Colonic mucosa (tissue), 4 donors: ENCODE measurements at places on chromosomes 11 and 22. TPM values are rescaled to one million over a fixed set of nuclear protein-coding genes. Genes with fewer than 3 reads are reported as not detected.

GRCh38 chr11:131391176-131391575 is 20.8 kb downstream of the NTM start:
- no peak for DNase-seq

GRCh38 chr11:35629914-35630313 is 11.7 kb downstream of the FJX1 start:
- DNase-seq = no peak

DNA sequence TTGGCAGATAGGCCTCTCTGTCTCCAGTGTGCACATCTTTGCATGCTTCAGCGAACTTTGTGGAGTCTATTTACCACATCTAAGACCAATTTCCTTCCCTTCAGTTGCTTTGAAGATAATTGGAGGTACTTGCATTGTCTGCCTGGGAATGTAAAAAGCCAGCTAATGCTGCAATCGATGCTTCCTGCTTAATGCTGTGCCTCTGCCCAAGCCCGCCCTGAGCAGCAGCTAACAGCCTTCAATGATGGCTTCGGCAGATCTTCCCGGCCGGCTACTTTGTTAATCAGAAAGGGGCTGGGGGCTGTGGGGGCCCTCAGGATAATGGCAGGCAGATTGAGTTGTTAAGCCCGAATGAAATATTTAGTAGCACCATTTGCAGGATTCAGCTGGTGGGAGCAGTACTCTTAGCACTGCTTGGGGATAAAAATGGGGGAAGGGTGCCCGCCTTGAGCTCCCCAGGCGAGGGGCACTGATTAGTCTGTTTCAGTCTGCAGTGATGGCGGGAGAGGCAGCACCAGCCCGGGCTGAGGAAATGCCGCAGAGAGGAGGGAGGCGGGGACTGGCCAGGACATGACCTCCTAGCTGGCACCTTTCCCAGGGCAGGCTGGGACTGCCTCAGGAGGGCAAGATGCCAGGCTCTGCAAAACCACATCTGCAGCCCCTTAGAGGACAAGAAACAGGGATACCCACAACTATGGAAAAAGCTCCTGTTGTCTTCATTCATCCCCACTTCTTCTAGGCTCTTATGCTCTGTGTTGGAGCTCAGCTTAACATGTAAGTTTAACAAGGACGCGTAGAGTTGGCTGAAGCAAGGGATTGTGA is 460.0 kb downstream of the BUD13 start:
- peak; percentile 72 for DNase-seq

Gene KLHL35
- 0.67 TPM for total RNA-seq

DNA sequence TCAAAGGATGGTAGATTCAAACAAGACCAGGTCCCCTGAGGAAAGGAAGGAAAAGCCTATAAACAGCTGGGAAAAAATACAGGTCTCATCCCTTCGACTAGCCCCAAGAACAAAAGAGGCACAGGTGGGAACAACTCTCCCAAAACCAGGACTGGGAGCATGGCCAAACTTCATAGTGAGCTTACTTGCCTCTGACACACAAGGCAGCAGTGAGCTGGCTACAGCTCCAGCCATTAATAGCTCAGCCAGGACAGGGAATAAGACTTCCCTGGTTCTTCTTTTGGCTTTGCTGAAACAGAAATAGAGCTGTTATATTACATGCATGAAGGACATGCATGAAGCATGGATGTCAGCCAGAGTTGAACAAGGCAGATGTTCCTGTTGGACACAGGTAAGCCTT is at the start of gene OR10A2:
TSS of gene OR10A2 (plus strand) at position 97 of the 400 bp plus-strand sequence. CDS start 6,698 bp downstream, outside the sequence.
- DNase-seq = no peak

Gene JRKL
- total RNA-seq = 8.0 TPM

DNA sequence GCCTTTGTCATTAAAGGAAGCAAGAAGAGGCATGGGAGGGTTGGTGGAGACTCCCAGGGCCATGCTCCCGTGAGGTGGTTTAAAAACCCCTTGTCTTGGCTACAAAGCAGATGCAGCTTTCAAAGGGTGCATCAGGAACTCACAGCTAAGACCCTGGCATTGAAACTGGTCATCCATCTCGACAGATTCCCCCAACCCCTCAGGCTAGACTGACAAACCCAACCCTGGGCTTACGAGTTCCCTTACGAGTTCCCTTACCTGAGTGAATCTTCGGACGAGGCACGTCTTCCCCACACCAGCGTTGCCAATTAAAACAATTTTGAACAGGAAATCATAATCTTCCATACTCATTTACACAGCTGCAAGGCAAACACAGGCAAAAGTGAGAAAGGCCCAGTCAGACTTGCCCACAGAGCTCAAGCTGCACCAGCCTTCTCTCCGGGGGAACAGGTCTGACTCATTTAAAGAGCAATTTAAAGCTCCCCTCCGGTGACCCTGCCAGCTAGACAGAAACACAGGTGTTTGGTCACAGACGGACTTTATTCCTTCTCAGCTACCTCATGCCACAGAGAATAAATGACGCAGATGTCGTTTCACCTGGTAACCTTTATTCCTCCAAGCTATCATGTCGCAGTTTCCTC is 74.6 kb downstream of the RAB30 start:
- peak; percentile 63 for DNase-seq

- DNase-seq = no peak
These were observed 188.0 kb downstream of the MAML2 start for GRCh38 chr11:96154802-96155520.

Gene ANO9
- total RNA-seq = 121 TPM

Gene MYO18B
- 0.11 TPM for total RNA-seq

- DNase-seq = no peak
These were observed 107.3 kb downstream of the ETS1 start for GRCh38 chr11:128480066-128480465.

DNA sequence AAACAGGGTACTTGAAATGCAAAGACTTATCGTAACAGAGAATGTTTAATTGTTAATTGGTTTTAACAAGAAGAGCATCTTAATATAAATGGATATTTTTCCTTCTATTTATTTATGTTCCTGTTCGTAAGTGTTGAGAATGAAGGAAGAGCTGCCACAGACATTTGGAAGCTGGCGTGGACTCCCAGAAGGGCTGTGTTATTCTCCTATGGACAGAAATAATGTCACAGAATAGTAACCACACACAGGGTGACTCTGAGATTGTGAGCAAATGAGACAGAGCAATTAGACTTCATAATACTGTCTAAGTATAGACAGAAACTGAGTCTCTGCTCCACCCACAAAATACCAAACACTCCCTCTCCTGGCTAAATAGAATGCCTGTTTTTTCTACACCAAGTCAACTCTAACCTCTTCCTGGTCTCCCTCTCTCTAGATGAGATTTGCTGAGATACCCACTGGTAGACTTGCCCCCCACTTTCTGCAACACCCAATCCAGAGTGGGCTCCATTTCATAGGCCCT is 6.1 kb downstream of the APOL3 start:
- no peak for DNase-seq

DNA sequence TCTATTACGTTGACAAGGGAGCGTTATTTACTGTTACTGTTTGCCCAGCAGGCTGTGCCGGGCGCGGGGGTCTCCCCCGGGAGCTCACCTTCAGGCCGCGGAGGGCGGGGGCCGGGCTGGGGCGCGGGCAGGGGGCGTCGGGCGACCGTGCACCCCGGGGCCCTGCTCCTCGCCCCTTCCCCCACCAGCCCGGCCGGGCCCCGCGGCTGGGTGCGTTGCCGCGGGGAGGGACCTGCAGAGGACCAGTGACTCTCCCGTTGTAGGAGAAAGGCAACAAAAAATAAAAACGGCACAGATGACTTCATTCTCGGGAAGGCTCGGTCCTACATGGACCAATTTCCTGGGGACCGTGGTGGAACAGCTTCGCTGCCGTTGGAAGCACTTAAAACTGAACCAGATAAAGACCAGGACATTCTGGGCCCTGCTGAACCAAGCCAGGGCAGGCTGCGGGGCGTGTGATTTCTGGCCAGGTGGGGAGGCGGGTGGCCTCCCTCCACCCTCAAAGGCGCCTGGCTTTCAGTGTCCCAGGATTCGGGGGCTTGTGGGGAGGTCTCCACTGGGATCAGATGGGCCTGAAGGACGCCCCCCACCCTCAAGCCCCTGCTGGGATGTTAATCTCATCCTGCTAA is 57.4 kb downstream of the IGLL1 start:
- no peak for DNase-seq

DNA sequence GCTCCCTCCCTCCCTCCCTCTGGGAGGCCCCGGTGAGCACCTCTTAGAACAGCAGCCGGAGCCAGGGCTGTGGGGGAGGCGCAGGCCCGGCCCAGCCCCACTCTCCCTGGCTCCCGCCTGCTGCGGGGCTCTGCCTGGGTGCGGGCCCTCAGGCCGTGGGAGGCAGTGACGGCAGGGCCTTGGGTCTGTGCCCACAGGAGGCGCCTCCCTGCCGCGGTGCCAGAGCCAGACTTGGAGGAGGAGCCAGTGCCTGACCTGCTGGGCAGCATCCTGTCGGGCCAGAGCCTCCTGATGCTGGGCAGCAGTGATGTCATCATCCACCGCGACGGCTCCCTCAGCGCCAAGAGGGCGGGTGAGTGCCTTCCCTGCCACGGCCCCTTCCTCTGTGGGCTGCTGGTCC is 9.5 kb downstream of the IRF7 start:
- no peak for DNase-seq

DNA sequence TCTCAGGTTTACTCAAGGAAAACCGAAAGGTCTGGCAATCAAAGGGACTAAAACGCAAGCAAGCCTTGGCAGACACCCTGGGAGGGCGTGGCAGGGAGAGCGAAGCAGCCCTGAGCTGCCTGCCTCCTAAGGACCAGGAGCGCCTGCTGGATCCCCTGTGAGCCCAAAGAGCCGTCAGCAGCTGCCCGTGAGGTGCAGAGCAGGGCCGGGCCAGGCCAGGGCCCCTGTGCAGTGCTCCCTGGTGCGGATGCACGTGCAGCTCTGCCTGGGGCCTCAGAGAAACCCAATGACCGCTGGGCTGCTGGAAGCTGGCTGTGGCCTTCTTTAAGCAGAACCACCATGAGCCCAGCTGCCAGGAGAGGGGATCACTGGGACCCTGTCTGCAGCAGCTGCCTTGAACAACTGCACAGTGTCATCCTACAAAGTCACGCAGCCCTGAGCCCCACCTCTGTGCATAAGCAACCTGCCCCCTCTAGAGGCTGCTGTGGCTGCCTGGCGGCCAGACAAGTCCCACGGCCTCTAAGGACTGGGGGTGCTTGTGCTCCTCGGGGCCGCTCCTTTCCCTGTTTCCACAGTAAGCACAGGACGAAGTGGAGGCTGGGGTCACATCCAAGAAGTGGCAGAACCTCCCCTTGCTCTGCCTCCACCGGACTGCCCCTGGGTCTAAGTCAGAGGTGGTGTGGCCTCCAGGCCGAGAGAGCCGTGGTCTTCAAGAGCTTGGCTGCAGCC is 29.1 kb upstream of the COMT start:
- DNase-seq = no peak

Gene GGTLC2
- not detected for total RNA-seq

Gene SLC15A3
- total RNA-seq = 6.6 TPM

Gene PPME1
- total RNA-seq = 61.5 TPM

DNA sequence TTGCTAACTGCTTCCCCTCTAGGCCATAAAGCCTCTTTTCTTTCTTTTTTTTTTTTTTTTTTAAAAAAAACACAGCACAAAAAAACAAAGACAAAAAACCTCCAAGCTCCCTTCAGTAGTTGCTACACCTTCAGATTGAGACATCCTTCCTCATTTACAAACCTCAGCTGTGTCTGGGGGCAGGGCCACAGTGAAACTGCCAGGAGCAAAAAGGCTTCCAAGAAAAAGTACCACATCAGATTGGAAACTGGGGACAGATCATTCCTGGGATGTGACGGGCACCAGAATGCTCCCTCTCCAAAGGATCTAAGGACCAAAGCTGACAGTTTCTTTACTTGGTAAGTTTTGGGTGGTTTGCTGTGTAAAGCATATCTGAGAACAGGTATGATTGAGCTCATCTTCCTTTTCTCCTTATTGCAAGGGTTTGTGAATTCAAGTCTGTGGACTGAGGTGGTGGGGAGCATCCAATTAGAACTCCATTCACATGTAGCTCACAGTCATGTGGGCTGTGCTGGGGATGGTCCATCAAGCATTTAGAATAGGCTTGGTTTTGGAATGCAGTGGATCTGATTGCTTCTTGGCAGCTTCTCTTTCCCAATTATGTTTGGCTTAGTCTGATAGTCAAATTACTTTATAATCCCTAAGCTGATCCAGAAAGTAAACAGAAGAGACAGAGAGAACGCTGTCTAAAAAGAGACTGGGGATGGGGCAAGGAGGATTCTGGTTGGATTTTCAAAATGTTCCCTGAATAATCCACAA is 705 bp downstream of the BBOX1 start:
- DNase-seq = no peak

DNA sequence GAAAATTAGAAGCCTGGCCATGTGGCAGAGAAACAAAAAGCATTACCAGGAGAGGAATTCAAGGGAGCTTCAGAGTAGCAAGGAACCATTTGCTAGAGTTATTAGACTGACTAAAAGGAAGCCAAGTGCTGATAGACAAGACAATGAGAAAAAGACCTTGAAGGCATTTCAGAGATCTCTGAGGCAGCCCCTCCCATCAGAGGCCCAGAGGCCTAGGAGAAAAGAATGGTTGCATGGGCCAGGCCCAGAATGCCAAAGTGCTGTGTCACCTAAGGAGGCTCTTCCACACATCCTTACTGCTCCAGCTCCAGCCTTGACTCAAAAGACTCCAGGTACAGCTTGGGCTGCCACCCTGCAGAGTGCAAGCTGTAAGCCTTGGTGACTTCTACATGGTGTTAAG is 61.8 kb upstream of the POU2AF2 start:
- DNase-seq = no peak

Gene CABP7
- total RNA-seq = 0.50 TPM

- peak; percentile 49 for DNase-seq
These were observed 11.6 kb downstream of the ARRB1 start for GRCh38 chr11:75339685-75340409.

- no peak for DNase-seq
These were observed 163.6 kb downstream of the GRIK4 start for GRCh38 chr11:120675171-120675570.

DNA sequence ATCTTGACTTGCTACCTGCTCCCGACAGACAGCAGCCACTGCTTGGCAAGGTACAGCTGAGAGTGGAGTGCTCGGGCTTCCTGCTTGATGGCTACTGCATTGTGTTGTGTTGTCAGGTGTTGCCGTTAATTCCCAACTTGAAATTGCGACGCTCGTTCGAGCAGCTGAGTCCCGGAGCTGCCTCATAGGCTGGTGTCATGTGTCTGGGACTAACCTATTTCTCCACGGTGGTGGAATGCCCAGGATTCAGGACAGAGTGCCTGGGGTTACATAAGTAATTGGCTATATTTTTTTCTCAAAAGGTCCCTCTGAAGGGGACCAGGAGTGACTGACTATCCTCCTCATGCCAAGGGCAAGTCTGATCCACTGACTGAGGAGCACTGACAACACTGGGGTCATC is 18.5 kb downstream of the COMMD9 start:
- DNase-seq = peak; percentile 3

GRCh38 chr22:42697542-42698013 is 23.1 kb downstream of the A4GALT start:
- peak; percentile 56 for DNase-seq

Gene HOATZ
- total RNA-seq = not detected

- peak; percentile 24 for DNase-seq
These were observed 396 bp downstream of the NPAT start for GRCh38 chr11:108221911-108222573.

- peak; percentile 15 for DNase-seq
These were observed 8.0 kb downstream of the TOLLIP start for GRCh38 chr11:1301220-1302000.

Gene XKR3
- not detected for total RNA-seq

- DNase-seq = no peak
These were observed 40.1 kb upstream of the TOLLIP start for GRCh38 chr11:1349327-1350041.

GRCh38 chr22:48500471-48501230 is 1327.0 kb downstream of the BRD1 start:
- DNase-seq = no peak

- DNase-seq = no peak
These were observed 10.3 kb upstream of the IL2RB start for GRCh38 chr22:37160027-37160426.
